NCI-H2171 (cell line): ENCODE measurements at places on chromosomes 12 and 14.

DNA sequence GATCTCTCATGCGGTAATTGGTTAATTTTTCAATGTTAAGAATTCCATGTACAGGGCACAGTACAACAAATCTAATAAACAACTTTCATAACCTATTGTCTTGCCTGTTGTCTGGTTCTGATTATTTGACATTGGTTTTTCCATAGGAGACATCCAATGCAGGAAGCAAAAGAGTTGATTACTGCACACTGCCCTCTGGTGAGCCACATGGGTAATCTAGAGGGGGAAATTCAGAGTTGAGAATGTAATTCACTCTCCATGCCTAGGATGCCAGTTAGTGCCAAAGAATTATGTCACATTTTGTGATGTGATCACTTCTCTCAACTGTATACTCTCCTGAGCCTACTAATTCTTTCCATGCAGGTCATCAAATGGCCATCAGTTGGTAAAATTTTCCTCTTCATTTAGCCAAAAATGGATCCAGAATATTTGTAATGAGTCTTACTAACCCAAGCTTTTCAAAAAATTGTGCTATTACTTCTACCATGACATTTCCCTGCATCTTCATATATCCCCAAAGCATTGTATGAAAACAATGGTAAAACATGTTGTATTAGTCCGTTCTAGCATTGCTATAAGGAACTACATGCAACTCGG, 17.7 kb upstream of the CCDC91 start:
- peak; percentile 85 for DNase-seq

DNA sequence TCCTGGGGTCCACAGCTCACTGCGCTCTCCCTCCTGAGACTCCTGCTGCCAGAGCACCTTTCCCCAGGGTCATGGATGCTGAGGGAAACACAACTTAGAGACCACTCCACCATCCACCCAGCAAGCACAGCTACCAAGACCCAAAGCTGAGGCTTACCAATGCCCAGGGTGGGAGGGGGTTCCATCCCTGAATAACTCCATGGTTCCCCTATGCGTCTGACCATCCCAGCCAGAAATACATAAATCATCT, 36.3 kb downstream of the DAD1 start:
- no peak for DNase-seq

- no peak for DNase-seq
Observed at GRCh38 chr12:78062786-78063185, 232.1 kb downstream of the NAV3 start.

DNA sequence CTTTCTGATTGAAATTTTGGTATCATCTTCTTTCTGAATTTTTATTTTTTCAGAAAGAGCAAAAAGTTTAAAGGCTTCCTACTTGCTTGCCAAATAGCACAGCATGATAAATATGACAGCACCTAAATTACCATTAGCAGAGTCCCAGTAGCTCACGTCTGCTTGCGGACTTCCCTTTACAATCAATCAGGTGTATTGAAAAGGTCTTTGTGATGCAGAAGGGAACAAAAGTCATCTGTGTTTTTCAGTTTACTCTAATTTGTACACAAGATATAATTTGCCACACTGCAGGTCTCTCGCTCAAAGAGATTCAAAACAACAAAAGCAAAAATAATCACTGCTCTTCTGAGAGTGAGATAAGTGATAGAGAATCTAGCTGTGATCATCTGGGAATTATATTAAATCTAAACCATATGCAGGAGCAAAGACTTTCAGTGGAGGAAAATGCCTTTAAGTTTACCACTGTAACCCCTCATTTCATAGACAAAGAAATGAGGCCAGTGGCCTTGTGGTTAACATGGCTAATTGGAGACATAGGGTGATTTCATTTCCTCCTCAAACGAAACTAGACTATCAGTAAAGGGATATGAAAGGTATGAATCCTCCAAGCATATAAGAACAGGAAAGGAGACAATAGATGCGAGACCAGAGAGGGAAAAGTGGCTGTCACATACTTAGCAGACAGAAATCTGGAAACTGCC, 240.8 kb upstream of the TMPO start:
- no peak for DNase-seq

GRCh38 chr14:92439537-92440344, 73.8 kb upstream of the RIN3 start:
- DNase-seq: peak; percentile 29

DNA sequence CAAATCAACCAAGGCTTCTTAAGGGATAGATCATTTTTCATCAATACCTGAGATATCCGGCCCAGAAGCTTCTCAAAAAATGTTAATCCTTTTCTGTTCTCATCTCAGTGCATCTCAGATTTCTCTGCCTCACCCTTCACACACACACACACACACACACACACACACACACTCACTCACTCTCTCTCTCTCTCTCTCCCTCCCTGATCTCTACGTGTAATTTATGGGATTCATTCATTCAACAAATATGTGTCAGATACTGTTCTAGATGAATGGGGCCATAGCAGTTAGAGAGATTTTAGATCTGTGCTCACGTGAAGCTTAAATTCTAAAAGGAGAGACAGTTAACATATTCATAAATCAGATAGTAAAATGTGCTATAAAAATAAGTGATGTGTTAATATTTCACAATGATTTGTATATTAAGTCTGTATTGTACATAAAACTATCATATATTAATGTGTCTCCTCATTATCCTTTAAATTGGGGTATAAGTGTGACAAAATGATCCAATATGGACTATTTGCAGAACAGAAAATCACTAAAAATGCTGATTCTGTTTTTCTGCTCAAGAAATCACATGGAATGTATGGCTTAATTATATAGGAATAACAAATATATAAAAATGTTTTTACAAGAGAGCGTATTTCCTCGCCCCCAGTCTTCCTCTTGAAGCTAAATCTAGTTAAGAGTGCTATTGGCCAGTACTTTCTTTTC, 7.3 kb upstream of the FRMD6 start:
- no peak for DNase-seq
